ENCODE measurements at places on chromosomes 4 and X. TPM values are rescaled to one million over a fixed set of nuclear protein-coding genes. Genes with fewer than 3 reads are reported as not detected.

GRCh38 chrX:77731821-77732419, 54.1 kb downstream of the ATRX start:
- no peaks in the 10 kb centered on the region for H3K27me3 ChIP-seq
- peaks cover 4% of the 10 kb centered on the region for H3K36me3 ChIP-seq
- no peak for DNase-seq
- no peak overlapping the region for H3K27ac ChIP-seq
- H3K4me1 ChIP-seq, result peaks cover 7% of the 10 kb centered on the region

DNA sequence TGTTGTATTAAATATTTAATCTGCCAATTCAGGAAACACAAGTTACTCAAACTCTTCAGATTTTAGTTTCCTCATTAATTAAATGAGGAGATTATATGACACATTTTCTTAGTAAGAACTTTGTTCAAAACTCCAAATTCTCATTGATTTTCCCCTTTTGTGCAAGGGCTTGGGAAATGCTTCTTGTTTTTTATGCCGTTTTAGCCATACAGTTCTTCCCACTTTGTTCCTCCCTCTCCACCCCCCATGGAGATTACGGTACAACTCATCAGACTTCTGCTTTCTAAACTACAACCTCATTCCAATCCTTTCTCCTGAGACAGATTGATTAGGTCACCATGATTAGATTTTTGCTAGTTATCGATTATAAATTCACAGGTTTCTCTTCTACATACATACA, 10.9 kb upstream of the BBS7 start:
- H3K36me3 ChIP-seq, result no peaks in the 10 kb centered on the region
- H3K4me3 ChIP-seq, result no peak overlapping the region
- no peaks in the 10 kb centered on the region for H3K4me1 ChIP-seq
- no peak overlapping the region for H3K27ac ChIP-seq

GRCh38 chrX:110462957-110463356, 104.3 kb downstream of the RTL9 start:
- no peak overlapping the region for H3K27ac ChIP-seq
- H3K36me3 ChIP-seq, result no peaks in the 10 kb centered on the region
- no peak overlapping the region for H3K4me3 ChIP-seq
- DNase-seq, result no peak
- H3K4me1 ChIP-seq, result no peaks in the 10 kb centered on the region

DNA sequence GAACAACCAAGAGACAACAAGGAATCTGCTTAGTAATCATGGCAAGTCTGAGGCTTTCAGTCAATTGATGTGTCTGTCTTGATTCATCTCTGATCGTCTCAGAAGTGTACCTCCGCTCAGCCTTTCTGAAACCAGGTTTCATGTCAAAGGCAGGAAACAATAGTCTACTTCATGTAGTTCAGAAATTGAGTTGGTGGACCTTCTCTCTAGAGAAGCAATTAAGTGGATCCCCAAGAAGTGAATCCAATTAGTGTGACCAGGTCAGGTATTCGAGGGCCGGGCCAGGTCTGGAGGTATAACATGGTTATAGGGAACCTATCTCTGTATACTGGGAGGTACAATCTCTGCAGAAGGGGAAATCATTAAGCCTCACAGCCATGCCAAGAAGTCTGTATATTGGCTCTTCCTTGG, 32.0 kb downstream of the DAPP1 start:
- H3K27ac ChIP-seq, result peak overlapping the region; percentile 96
- peaks cover 81% of the 10 kb centered on the region for H3K4me1 ChIP-seq
- no peak overlapping the region for H3K4me3 ChIP-seq
- H3K36me3 ChIP-seq, result peaks cover 54% of the 10 kb centered on the region
- DNase-seq, result no peak

DNA sequence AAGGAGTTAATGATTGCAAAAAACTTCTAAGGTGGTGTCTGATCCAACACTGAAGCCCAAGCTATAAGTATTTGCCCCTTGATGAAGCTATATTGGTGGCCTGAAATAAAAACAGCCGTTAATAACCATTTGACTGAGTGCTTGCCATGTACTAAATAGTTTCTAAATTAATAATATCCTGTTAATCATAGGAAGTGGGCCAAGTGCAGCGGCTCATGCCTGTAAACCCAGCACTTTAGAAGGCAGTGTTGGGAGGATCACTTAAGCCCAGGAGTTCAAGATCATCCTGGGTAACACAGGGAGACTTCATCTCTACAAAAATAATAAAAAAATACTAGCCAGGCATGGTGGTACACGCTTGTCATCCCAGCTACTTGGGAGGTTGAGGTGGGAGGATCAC, 8.3 kb downstream of the NDP start:
- DNase-seq, result no peak
- peaks cover 4% of the 10 kb centered on the region for H3K4me1 ChIP-seq
- H3K27ac ChIP-seq, result no peak overlapping the region

GRCh38 chr4:138045036-138045435, 197.1 kb downstream of the SLC7A11 start:
- H3K36me3 ChIP-seq, result no peaks in the 10 kb centered on the region
- no peaks in the 10 kb centered on the region for H3K4me1 ChIP-seq
- no peak overlapping the region for H3K4me3 ChIP-seq

GRCh38 chr4:10080589-10081217, 35.9 kb downstream of the WDR1 start:
- H3K27ac ChIP-seq, result no peak overlapping the region
- DNase-seq, result no peak
- H3K27me3 ChIP-seq, result no peaks in the 10 kb centered on the region
- H3K36me3 ChIP-seq, result peaks cover 85% of the 10 kb centered on the region
- H3K4me1 ChIP-seq, result no peaks in the 10 kb centered on the region

DNA sequence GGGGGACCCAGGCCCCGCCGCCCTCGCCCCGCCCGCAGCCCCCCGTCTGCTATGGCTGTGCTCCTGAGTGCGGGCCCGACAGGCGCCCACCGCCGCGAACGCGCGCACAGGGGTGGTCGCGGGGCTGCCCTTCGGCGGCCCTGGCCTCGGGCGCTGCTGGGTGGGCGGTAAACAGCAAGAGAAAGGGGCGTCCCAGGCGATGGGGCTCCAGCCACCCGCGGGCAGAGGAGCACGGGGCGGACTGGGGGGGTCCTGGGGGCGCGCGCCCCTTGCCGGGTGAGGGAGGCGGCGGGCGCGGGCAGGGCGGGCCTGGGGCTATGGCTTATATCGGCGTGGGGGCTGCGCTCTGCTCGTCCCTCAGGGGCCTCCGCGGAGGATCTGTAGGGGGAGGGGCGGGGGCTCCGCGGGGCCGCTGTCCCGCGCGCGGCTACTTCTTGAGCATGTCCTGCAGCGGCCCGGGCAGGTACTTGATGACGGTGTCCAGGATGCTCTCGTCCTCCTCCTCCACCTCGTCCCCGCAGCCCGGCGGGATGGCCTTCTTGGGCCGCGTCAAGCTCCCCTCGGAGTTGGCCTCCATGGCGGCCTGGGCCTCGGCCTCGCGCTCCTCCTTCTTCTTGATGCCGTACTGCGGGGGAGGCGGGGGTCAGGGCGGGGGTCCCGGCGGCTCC, 39.7 kb downstream of the CPLX1 start:
- H3K27ac ChIP-seq, result no peak overlapping the region
- peaks cover 3% of the 10 kb centered on the region for H3K36me3 ChIP-seq
- no peak for DNase-seq
- peaks cover 36% of the 10 kb centered on the region for H3K4me1 ChIP-seq

GRCh38 chrX:102846544-102847236, 90.4 kb upstream of the RAB40AL start:
- H3K27me3 ChIP-seq, result no peaks in the 10 kb centered on the region
- H3K36me3 ChIP-seq, result no peaks in the 10 kb centered on the region
- no peak overlapping the region for H3K27ac ChIP-seq
- no peak for DNase-seq
- no peak overlapping the region for H3K4me3 ChIP-seq

DNA sequence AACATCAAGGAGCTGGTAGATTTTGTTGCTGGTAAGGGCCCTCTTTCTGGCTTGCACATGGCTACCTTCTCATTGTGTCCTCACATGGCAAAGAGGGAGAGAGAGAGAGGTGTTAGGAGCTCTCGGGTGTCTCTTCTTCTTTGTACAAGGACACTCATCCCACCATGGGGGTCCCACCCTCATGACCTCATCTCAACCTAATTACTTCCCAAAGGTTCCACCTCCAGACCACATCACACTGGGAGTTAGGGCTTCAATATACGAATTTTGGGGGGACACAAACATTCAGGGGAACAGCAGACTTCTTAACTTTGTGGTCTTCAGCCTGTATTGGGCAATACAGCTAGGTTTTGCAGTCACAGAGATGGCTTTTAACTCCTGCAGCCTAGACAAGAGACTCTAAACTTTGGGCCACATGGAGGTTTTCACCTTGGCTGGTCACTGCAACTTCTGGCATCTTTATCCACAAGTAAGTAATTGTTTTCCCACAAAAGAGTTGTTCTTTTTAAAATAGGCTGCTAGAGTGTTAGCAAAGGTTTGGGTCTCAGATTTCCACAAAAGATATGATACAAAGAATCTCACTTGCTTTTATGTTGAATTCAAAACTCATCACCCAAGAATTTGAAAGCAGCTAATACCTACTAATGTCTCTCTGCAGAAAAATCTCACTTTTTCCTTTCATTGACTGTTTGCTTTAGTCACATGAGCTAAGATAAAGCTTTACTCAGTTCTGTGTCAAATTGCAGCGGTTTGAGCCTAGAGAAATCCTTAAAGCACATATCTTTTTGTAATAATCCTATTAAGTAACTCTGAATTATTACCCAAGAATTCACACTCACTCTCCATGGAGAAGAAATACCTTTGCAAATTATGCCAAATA, 39.6 kb upstream of the BBS12 start:
- peaks cover 5% of the 10 kb centered on the region for H3K36me3 ChIP-seq
- H3K27ac ChIP-seq, result no peak overlapping the region
- no peak overlapping the region for H3K4me3 ChIP-seq
- peaks cover 30% of the 10 kb centered on the region for H3K27me3 ChIP-seq
- H3K4me1 ChIP-seq, result peaks cover 32% of the 10 kb centered on the region

GRCh38 chr4:83657336-83657735, 121.4 kb downstream of the GPAT3 start:
- H3K4me1 ChIP-seq, result no peaks in the 10 kb centered on the region
- DNase-seq, result no peak
- no peaks in the 10 kb centered on the region for H3K36me3 ChIP-seq

GRCh38 chr4:48449151-48449550, 34.0 kb upstream of the SLC10A4 start:
- peaks cover 1% of the 10 kb centered on the region for H3K27me3 ChIP-seq
- no peaks in the 10 kb centered on the region for H3K36me3 ChIP-seq
- no peak overlapping the region for H3K27ac ChIP-seq
- no peak overlapping the region for H3K4me3 ChIP-seq
- H3K4me1 ChIP-seq, result no peaks in the 10 kb centered on the region

DNA sequence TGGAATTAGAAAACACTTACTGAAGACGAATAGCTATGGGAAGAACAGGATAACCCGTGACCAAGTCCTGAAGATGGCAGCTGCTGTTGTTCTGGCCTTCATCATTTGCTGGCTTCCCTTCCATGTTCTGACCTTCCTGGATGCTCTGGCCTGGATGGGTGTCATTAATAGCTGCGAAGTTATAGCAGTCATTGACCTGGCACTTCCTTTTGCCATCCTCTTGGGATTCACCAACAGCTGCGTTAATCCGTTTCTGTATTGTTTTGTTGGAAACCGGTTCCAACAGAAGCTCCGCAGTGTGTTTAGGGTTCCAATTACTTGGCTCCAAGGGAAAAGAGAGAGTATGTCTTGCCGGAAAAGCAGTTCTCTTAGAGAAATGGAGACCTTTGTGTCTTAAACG, 2.4 kb downstream of the AGTR2 start:
- DNase-seq, result no peak
- H3K4me1 ChIP-seq, result no peaks in the 10 kb centered on the region
- H3K27me3 ChIP-seq, result no peaks in the 10 kb centered on the region
- H3K36me3 ChIP-seq, result no peaks in the 10 kb centered on the region

GRCh38 chrX:43314525-43314924, 341.6 kb upstream of the MAOA start:
- H3K36me3 ChIP-seq, result no peaks in the 10 kb centered on the region
- no peak overlapping the region for H3K4me3 ChIP-seq
- no peak overlapping the region for H3K27ac ChIP-seq
- H3K27me3 ChIP-seq, result no peaks in the 10 kb centered on the region
- no peak for DNase-seq

DNA sequence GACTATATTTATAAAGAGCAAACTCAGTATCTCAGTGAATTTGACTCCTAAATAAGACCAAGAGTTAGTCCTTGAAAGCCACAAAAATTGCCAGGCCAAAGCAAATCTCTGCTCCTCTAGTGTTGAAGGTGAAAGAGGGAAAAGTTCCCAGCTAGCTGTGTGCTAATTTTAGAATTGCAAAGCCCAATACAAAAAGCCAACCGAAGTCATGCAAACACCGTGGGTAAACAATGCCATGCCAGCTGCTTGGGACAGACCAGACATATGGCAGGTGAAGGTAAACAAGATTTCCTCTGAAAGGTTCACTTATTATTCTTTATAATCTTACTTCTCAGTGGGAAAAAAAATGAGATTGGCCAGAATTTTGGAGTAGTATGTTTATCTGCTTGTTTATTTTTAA, 80.5 kb upstream of the LNX1 start:
- no peaks in the 10 kb centered on the region for H3K4me1 ChIP-seq
- H3K36me3 ChIP-seq, result no peaks in the 10 kb centered on the region
- H3K4me3 ChIP-seq, result no peak overlapping the region
- peaks cover 2% of the 10 kb centered on the region for H3K27me3 ChIP-seq

GRCh38 chrX:41518841-41519220, 71.7 kb downstream of the NYX start:
- H3K27me3 ChIP-seq, result no peaks in the 10 kb centered on the region
- H3K36me3 ChIP-seq, result peaks cover 17% of the 10 kb centered on the region
- DNase-seq, result no peak
- H3K4me1 ChIP-seq, result peaks cover 39% of the 10 kb centered on the region
- H3K4me3 ChIP-seq, result no peak overlapping the region
- H3K27ac ChIP-seq, result no peak overlapping the region

DNA sequence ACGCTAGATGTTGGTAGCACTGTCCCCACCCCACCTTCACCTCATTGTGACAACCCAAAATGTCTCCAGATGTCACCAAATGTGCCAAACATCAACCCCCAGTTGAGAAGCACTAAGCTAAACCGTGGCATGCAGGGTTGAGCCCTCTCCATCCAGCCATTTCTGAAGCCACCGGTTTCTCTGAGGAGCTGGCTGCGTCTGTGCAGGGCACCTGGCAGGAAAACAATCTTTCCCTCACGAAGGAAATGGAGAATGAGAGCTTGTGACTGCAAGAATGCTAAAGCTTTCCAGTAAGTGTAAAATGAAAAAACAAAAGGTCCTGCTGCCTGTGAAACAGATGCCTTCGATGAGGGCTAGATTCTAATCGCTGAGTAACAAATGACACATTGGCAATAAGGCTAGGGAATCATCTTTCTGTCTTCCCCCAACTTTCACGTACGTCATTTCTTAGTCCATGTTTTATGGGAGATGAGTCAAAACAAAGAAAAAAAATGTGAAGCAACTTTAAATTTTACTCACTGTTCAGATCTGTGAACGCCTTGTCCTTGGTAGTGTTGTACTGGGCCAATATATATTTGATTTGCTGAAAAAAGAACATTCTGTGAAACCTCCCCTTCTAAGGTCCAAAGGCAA, 59.9 kb downstream of the PROM1 start:
- peaks cover 24% of the 10 kb centered on the region for H3K27me3 ChIP-seq
- DNase-seq, result no peak

- H3K27ac ChIP-seq, result no peak overlapping the region
- no peaks in the 10 kb centered on the region for H3K27me3 ChIP-seq
- H3K4me1 ChIP-seq, result no peaks in the 10 kb centered on the region
These were observed 257.8 kb downstream of the FAT4 start for GRCh38 chr4:125572601-125573000.

Gene C4orf36
- not detected for total RNA-seq

Gene GLRB
- total RNA-seq, result not detected

Gene UNC5C
- not detected for total RNA-seq

Gene HERC5
- 92.5 TPM for total RNA-seq

Gene GALNTL6
- not detected for total RNA-seq

Gene RAB9B
- total RNA-seq, result 0.45 TPM

Gene DUX4
- not detected for total RNA-seq

Gene ARMCX2
- total RNA-seq, result 2.5 TPM

Gene CCSER1
- total RNA-seq, result 0.73 TPM

Gene SFRP2
- not detected for total RNA-seq

Gene HSFX2
- not detected for total RNA-seq
